ELR (cell line): ENCODE measurements at places on chromosomes 4 and X.

- DNase-seq, result no peak
These were observed 156.2 kb upstream of the PPP1R2C start for GRCh38 chrX:42934020-42934726.

- DNase-seq, result no peak
These were observed 744 bp downstream of the NPY5R start for GRCh38 chr4:163344147-163345125.

GRCh38 chr4:95929448-95930064, 89.7 kb downstream of the PDHA2 start:
- peak; percentile 6 for DNase-seq

- peak; percentile 50 for DNase-seq
These were observed 13.0 kb upstream of the TMEM156 start for GRCh38 chr4:39044956-39045826.

DNA sequence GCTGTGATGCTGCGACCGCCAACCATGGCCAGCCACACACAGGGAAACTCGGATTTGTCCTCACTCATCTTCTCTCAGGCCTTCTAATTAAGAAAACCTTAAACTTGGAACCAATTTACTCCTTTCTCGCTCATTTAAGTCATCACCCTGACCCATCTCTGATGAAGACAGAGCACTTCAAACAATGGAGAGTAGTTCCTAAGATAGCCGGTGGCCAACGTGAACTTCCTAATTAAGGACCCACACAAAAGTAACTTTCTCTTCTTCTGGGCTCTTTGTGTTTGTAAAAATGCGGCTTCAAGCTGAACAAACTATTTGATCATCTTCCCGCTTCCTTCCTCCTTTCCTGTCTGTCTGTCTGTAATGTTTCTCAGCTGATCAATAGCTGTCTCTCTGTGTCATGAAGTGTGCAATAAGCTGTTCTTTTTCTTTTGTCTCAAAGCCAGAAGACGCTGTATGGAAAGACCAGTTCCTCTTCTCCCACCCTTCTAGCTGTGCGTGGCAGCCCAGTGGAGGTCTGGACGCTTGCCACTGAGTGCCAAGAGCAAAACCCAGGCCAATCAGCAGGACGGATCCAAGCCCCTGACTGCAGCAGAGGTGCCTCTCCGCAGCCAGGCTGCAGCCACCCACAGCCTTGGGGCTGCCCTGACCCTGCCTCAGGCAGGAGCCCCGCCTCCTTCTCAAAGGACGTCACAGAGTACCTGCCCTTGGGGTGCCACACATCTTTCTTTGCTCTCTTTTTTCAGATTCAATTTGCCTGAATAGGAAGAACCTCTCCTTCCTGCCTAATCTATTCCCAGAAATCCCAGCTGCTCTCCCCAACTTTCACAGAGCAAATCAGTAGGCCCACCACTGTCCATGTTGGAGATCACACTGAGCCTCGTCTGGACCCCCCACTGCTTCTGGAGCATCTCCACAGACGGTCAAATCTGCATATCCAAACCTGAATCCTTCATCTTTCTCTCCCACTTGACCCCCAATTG, 59.3 kb downstream of the MAML3 start:
- no peak for DNase-seq

DNA sequence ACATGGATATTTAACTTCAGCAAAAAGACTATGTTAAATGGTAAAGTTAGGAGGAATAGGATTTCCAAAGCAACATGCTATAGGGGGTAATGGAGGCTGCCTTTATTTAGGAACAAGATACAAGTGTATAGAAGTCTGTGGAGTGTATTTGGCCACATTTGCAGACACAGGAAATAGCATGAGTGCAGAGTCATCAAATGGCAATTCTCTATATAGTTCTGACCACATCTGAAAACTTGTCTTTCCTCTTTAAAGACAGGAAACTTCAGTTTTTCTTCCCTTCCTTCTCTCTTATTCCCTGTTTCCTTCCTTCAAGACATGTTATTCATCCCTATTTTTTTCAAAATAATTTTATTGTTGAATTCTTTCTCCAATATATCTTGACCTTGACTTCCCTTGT, 119.3 kb upstream of the PITX2 start:
- peak; percentile 40 for DNase-seq

DNA sequence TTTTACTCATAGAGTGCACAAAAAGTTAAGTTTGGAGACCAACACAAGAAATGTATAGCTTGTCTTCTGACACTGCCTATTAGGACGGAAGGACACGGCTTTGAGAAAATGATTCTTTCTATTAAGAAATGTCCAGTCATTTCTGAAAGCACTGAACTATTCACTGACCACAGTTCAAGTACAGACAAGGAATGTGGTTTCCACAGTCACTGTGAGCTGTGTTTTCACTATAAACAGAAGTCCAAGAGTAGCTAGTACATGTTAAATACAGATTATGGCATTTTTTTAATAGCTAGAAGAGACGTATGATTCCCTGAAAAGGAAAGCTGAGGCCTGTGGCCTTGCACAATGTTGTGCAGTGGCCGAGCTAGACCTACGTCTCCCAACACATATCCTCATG, 115.1 kb upstream of the GPM6A start:
- peak; percentile 9 for DNase-seq

- DNase-seq, result no peak
These were observed 8.5 kb upstream of the GRIA3 start for GRCh38 chrX:123175366-123176122.

DNA sequence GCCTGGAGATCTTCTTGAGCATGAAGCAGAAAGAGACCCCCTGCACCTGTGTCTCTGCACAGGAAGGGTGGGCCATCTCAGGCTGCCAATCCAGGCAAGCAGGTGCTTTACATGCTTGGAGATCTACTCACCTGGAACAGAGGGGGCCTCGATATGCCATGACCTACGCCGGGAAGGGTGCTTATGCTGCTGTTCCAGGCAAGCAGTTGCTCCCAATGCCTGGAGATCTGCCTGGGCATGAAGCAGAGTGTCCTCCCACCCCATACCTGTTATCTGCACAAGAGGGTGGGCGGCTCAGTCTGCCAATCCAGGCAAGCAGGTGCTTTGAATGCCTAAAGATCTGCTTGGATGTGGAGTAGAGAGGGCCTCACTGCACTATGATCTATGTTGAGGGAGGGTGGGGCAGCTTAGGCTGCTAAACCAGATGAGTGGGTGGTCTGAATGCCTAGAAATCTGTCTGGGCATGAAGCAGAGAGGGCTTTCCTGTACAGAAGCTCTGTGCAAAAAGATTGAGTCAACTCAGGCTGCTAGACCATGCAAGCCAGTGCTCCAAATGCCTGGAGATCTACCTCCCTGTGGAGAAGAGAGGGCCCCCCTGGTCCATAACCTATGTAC, 104.5 kb upstream of the QRFPR start:
- DNase-seq, result no peak

DNA sequence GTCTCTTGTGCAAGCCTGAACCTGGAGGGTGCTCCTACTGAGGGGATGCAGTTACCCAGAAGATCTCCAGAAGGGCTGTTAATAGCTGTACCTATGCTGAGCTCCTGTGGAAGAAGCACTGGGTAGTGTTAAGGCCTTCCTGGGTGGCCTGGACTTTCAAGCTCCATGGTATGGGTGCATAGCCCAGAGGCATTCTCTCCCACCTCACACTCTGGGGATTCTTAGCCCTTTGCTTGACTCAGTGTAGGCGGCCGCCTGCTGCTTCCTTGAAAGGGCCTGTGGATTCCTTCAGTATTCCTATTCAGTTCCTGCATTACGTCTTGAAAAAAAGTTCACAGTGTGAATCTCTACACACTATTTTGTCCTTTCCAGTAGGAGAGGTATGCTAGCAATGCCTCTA, 235.7 kb upstream of the MAGEB16 start:
- DNase-seq, result no peak

- no peak for DNase-seq
These were observed 14.3 kb downstream of the TENM3 start for GRCh38 chr4:182257503-182257902.

DNA sequence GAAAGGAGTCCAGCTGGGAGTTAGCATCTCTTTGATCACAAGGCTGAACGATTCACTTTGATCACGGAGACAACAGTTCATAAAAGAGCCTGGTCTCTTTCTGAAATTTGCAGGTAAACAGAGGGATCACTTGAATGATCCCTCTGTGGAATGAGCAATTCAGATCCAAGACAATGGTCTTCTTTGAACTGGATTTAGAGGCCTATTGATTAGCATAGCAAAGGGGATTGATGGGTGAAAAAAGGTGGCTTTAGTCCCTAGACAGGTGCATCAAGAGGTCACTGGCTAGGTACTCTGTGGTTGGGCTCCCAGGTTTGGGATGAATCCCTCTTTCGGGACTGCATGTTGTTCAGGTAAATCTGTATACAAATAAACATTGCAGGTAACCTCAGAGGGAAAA, 223.8 kb upstream of the TAPT1 start:
- DNase-seq, result no peak

- peak; percentile 74 for DNase-seq
These were observed 145.1 kb downstream of the CBR4 start for GRCh38 chr4:168864821-168865541.

DNA sequence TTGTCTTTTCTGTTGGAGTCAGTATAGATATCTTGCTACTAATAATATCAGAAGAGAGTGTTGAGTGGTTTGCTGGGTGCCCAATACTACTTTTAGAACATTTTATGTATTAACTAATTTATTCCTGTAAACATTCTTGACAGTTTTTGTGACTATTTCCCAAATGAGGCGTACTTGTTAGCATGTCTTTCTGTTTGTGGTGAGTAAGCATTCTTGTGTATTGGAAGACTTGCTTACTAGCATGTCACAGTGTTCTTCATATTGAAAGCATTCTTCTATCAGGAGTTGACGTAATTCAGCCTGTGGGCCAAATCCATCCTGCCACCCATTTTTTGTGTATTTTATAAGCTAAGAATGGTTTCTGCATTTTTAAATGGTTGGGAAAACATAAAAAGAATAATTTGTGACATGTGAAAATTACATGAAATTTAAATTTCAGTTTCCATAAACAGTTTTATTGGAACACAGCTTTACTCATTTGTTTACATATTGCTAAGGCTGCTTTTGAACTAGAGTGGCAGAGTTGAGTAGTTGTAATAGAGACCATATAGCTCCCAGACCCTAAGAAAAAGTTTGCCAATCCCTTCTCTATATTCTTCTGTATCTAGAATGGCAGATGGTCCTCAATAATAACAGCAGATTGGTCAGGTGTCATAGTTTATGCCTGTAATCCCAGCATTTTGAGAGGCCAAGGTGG, 20.4 kb downstream of the REPS2 start:
- no peak for DNase-seq

DNA sequence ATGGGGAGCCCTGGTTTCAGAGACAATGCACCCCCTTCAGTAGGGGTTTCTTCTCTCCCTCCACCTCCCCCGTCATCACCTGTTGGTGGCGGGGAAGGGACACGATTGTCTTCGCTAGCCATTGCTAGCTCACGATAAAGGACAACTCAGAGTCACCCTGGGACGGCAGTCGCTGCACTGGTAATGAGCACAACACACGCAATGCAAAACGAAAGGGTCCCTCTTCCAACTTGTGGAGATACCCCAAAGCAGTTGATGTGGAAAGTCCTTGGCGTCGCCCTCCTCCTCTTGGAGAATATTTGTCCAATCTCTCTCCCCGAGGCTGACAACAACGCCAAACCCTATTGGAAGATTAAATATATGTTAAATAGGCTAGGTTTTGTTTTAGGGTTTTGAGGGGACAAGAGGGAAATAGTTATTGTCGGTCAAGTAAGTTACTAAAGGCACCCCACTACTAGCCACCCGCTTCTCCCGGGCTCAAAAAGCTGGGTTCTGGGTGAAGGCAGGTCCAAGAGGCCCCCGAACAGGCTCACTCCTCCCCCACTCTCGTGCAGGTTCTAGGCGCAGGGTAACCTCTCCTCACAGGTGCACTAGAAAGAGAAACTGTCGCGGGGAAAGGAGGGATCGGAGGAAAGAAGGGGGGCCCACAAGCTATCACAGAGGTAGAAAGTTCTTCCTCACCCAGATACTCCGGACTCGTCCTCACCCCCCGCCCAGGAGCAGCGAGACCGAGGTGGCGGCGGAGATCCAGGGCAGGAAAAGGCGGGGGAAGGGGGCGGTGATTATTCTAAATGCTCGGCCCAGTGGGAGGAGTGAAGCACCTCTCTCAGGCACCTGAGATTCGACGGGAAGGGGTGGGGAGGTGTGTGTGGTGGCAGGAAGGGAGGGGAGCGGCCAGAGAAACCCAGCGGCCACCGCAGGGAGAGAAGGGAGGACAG, at the start of gene LRBA:
Gene LRBA (minus strand): TSS at position 764 of the 938 bp plus-strand sequence. CDS start 642 bp downstream, at position 122.
- DNase-seq, result peak; percentile 73

DNA sequence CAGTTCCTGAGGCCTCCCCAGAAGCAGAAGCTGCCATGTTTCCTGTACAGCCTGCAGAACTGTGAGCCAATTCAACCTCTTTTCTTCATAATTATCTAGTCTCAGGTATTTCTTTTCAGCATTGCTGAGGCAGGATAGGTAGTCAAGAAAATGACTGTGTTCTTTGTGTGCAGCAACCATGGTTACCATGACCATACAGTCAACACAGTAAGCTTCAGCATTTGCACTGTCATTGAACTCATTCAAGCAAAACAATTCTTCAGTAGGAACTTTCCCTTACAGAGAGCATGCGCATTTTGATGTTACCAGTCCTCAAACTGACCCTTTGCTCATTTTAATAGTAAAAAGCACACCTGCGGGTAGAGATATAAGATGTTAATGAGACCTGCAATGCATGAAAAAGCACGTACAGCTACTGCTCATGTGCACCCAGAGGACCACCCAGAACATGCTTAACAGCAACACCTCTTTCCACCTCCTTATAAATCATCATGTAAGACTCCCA, 180.8 kb downstream of the PRKX start:
- DNase-seq, result no peak

DNA sequence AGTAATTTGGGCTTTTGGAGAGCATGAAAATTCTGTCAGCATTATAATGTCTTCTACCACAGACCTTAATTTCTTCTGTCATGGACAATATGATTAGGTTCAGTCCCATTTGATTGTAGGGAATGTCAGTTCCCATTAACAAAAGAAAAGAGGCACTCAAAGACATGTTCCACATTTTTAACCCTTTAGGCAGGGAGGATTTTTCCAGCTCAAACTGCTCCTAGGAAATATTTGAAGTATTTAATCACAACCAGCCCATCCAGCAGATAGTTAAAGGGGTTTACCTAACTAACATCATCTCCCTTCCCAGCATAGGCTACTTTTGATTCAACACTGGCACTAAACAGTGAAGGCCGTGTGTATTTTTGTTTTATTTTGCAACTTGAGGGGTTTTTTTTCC, 256.0 kb downstream of the DHX15 start:
- DNase-seq, result no peak

- DNase-seq, result no peak
These were observed 29.2 kb downstream of the PRDM5 start for GRCh38 chr4:120893314-120893713.

DNA sequence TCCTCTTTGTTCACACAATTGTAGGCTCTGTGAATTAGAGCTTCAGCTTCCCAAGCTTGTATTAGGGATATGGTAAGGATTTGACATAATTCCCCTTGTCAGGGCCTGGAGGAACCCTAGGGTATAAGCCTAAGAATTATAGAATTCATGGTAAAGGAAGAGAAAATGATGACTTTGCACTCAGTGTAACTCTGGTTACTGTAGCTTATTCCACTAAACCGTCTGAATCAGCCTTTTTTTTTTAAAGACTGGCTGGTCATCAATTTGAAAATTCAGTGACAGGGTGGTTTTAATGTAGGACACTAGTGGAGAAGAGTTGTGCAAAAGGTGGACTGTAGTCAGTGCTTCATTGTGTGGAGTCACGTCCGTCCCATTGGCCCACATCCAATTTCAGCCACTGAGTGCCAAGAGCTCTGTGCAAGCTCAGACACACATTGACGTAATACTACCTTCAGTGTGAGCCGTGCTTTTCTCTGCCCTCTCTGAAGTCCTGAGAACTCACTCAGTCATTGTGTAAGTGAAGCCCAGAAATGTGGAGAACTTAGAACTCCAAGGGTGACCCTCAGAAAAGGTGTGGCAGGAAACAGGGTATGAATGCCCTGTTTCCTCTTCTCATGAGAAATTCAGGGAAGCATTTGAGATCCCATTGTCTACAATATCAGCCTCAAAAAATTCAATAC, 449.8 kb downstream of the C4orf33 start:
- peak; percentile 25 for DNase-seq
